ENCODE measurements at places on chromosomes 7 and 10.

DNA sequence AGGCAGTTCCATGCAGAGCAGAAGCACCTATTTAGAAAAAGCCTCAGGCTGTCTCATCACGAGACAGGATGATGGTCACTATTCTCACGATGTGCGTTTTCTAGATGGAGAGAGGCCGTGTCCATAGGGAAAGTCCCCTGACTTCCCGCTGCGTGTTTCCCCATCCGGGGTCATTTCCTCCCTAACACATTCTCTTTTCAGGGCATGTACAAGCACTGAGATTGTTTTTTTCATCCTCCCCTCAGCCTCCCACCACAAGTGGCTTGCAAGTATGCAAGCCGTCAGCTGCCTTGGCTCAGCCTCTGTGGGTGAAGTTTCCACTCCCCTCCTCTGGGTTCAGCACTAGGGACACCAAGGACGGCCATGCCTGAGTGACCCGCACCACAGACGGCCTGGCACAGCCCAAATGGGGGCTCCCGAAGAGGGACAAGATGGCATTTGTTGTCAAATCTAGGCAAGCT is 2.7 kb upstream of the CALML5 start:
- DNase-seq: no peak

GRCh38 chr10:34047389-34047788 is 712.9 kb upstream of the NRP1 start:
- peak; percentile 40 for DNase-seq

DNA sequence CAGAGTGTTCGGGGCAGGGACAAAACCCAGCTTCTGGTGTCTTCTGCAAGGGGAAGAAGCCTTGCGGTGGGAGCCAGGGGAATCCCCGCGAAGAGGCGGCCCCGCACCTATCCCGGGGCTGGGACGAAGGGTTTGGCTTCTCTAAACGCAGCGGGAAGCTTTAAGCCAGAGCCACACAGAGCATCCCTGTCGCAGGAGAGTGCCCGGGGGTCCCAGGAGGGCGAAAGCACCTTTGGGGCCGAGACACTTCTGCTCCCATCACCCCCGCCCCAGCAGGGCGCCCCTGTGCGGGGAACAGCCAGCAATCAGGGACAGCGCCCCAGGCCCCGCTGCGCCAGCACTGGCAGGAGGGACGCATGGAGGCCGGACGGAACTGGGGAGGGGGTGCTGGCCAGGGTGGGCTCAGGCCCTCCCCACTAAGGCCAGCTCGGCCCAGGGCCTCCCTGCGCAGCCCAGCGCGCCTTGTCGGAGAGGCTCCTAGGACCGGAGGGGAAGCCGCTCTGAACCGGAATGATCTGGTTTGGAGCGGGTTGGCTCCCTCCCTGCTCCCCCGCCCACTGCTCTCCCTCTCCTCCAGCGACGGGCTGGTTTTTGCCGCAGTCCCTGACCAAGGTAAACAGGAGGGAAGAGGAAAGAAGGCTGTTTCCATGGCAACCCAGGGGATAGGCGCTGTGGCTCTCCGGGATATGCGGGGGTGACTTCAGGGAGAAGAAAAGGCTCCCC is 63.9 kb downstream of the TMEM209 start:
- peak; percentile 74 for DNase-seq

GRCh38 chr10:61076572-61077114 is 132.7 kb upstream of the RHOBTB1 start:
- no peak for DNase-seq

DNA sequence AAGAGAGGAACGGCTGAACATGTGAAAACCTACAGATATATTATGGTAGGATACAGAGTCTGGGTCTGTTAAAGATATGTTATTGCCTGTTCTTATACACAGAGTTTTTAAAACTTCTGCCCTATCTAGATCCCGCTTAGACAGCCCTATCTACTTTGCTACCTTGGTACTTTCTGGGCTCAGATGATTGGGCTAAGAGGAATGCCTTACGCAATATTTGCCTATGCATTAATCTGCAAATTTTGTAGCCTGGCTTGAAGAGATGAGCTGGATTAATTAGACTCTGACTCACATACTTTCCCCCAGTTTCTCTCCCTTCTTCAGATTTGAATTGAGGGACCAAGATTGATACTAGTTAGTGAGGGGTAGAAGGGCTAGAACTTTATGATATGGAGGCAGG is 33.6 kb upstream of the A1CF start:
- peak; percentile 3 for DNase-seq

DNA sequence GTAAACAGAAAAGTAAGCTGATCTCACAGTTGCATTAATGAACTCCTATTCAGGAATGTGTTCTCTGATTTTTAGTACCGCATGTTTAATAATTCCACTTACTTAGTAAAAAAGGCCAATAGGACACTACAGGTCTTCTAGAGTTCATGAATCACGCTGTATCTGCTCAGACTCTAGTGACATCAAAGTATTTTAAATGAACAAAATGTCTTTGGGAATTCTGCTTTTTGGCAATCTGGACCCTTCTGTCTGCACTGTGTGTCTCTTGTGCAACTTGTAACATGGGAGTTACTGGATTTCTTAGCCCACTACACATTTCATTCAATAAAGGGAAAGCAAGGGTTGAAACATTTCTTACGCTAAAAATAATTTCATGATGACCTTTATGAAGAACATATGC is 50.2 kb downstream of the RABGEF1 start:
- DNase-seq: peak; percentile 22

DNA sequence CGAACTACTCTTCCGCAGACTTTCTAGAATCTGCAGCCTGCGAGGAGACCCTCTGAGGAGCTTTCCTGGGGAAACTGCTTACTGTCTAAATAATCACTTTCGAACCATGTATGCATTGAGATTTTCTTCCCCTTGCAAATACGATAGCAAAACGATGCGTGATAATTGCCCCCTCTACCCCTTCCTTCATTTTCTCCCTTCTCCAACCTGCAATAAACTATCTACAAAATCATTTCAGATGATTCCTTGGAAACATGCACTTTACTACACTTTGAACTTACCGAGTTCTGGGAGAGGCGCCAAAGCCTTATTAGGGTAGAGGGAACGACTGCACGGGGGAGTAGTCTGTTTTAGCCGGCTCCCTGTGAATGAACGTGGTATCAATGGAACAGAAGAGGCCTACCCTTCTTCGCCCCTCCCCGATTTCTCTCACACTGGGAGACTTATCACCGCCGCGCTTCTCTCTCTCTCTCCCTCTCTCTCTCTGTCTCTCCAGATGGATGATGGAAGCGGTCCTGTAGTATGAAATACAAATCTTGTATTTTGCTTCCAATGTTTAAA is at the start of gene FGFBP3:
Gene FGFBP3 (minus strand): TSS at position 370 of the 561 bp plus-strand sequence. CDS start 517 bp downstream, outside the sequence.
- DNase-seq: peak; percentile 44

GRCh38 chr10:44424957-44425356 is 40.1 kb upstream of the CXCL12 start:
- peak; percentile 3 for DNase-seq

- no peak for DNase-seq
Observed at GRCh38 chr10:114021154-114021553, 22.5 kb upstream of the ADRB1 start.

DNA sequence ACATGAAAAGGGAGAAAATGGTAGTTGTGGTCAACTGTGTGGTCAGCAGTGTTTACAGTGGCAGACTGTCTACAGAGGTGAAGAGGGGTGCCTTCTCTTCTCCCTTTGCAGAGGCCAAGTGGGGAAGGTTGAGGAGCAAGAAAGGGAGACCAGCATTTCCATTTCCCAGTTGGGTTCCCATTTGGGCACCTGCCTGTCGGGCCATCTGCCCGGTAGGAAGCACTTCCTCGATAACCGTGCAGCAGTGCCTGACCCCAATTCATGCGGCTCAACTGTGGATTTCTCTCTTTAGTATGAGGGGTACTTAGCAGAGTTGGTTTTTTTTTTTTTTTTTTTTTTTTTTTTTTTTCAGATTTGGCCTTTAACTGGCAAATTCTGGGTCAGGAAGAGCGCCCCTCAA is 127.0 kb downstream of the CCDC3 start:
- no peak for DNase-seq

- no peak for DNase-seq
Observed at GRCh38 chr10:125639846-125640245, 43.1 kb downstream of the TEX36 start.

GRCh38 chr10:22674573-22674930 is 39.8 kb downstream of the PIP4K2A start:
- peak; percentile 42 for DNase-seq

- DNase-seq: no peak
Observed at GRCh38 chr10:83625831-83626360, 513.4 kb upstream of the GHITM start.

GRCh38 chr7:129906700-129907099 is 46.1 kb downstream of the UBE2H start:
- DNase-seq: peak; percentile 46

- no peak for DNase-seq
Observed at GRCh38 chr10:23886355-23886754, 322.6 kb upstream of the KIAA1217 start.

- peak; percentile 28 for DNase-seq
Observed at GRCh38 chr7:3217166-3217565, 83.9 kb upstream of the SDK1 start.

GRCh38 chr7:140212100-140212881 is 35.5 kb upstream of the KDM7A start:
- DNase-seq: peak; percentile 86

DNA sequence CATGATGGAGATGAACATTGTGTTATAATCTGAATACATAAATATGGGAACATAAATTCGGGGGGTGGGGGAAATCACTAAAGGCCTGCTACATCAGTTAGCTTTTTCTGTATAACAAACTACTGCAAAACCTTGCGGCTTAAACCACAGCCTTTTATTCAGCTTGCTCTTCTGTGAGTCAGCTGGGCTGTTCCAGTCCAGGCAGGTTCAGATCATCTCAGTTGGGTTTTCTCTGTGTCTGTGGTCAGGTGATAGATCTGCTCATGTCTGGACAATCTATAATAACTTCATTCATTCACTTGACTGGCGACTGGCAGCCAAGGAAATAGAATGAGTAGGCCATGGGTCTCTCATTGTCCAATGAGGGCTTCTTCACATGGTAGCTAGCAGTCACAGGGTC is 23.5 kb downstream of the HTR7 start:
- DNase-seq: no peak

DNA sequence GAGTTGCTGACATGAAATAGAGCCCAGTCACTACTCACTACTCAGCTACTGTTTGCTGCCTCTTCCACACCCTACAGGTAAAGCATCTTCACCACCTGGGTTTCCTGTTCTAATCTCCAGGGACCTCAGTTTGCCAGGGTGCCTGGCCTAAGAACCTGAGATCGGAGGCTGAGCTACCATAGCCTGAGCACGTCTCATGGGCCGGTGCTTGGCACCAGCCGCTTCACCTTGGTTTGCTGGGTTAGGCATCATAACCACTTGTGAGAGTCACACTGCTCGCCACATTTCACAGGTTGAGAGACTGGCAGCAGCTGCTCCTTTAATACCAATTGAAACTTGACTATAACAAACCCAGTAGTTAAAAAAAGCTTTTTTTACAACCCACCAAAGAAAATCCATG is 75.1 kb downstream of the EMX2 start:
- no peak for DNase-seq

DNA sequence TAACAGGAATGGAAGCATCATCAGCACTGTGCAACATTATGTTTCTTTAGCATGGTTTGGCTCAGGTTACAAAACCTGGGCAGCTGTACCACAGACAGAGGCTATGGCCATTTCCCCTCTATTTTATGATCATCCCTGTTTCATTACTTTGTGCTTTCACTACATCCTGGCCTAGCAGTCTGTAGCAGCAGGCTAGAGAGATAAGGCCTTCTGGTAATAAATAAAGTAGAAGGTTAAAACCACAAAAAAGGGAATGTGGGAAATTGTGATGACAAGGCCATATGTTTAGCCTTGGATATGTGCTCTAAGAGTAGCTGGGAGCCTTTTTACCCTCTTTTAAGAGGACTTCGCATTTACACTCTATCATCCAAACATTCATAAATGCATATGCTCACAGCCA is 266.2 kb upstream of the PHF14 start:
- DNase-seq: no peak

- no peak for DNase-seq
Observed at GRCh38 chr10:78808736-78809367, 259.9 kb upstream of the ZMIZ1 start.

- DNase-seq: peak; percentile 75
Observed at GRCh38 chr10:26432938-26433337, 5.2 kb upstream of the APBB1IP start.
